ENCODE measurements at places on chromosomes 6 and 20.

- no peak for DNase-seq
Observed at GRCh38 chr6:148912252-148912651, 165.4 kb downstream of the UST start.

DNA sequence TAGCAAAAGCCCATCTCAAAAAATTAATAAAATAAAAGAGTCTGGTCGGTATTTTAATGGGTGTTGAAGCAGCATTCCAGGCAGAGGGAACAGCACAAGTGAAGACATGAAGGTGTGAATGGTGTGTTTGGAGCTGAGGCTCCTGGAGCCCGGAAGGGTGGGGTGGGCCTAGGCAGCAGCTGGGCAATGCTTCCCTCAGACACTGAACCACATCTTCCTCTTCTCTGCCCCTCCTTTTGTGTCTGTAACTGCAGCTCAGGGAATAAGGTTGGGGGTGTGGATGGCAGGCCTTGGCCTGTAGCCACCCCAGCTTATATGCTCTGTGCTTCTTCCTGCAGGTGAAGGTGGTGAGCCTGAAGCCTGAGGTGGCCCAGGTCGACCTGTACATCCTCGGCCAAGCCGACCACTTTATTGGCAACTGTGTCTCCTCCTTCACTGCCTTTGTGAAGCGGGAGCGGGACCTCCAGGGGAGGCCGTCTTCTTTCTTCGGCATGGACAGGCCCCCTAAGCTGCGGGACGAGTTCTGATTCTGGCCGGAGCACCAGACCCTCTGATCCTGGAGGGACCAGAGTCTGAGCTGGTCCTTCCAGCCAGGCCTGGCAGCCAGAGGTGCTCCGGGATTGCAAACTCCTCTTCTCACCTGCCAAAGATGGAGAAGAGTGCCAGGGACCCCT lies 26.6 kb downstream of the POFUT1 start:
- no peak for DNase-seq

DNA sequence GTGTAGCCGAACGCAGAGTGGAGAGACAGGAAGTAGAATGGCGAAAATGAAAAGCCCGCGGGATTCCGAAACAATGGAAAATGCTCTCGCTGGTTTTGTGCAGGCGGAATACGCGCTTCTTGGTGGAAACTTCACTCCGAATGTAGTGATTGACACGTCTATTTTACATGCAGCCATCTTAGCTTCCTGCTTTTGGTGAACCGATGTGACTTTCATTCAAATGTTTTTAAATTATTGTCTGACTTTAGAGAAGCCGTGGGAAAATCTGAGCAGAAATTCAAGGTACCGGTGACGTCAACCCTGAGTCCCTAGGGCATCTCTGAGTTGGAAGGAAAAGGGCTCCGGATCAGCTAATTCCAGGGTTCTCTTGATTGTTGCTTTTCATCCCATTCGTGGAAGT lies 11.4 kb downstream of the GPX5 start:
- DNase-seq: no peak

- no peak for DNase-seq
Observed at GRCh38 chr20:44738813-44739477, 6.7 kb upstream of the KCNK15 start.

Measured in activated gamma-delta T cell treated with anti-CD3 and anti-CD28 coated beads, Interleukin-2, amount 50 U/mL, for 16 hours (primary cell).